Jurkat, Clone E6-1 (cell line): ENCODE measurements at places on chromosomes 1 and 21.
A peak's percentile ranks its signal among the peaks of the same experiment; 100 is the strongest.

GRCh38 chr1:155794605-155795245 lies 62.3 kb downstream of the GON4L start:
- no peak for DNase-seq

DNA sequence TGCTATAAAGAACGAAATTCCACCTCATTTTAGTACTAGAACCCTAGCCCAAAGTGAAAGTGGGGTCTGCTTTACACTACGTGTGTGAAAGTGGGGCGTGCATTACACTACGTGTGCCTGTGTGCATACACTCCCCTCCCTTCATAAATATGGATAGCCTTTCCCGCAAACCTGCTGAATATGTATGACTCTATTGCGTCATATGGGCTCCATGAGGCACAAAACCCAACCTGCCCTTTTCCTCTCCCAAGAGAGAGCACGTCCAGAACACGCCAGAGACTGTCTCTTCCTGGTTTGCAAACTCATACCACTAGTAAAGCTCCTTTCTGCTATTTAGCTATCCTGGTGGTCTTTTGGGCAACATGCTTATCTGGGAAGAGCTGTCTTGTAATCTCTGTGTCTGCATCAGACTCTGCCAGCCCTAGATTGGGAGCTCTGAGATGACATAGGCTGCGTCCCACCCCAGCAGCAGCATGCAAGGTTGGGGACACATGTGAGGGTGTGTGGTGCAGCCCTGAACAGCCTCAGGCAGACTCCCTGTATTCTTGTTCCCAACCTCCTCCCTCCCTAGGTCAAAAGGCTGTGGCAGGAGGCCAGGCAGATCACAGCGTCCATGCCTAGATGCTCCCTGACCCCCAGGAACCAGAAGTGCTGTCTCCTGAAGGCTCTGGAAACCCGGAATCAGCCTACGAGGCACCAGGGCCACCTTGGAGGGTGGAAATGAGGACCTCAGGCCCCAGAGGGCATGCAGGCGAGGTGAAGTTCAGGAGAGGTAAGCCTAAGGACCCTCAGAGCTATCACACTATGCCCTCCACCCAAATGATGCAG lies 12.3 kb upstream of the PADI1 start:
- no peak for DNase-seq

DNA sequence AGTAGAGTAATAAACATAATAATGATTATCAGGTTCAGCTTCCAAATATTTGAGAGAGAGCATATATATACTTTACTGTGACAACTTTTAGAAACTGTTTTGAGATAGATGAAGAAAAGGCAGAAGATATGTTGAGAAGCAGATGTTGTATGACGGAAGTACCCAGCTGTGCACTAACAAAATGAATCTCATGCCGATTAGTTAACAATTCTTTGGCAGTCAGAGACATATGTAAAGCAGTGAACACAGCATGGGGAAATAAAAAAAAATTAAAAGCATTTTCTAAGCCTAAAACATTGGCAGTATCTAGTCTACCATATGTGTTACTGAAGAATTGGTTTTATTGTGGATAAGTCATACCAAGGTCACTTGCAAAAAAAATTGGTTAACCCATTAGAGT lies 51.8 kb downstream of the MAGI3 start:
- DNase-seq, result no peak

GRCh38 chr1:178774263-178774662 lies 49.2 kb downstream of the RALGPS2 start:
- peak; percentile 27 for DNase-seq

- DNase-seq, result peak; percentile 81
These were observed 85.6 kb downstream of the FAM78B start for GRCh38 chr1:166080967-166081870.

GRCh38 chr1:206930210-206930798 lies 8.6 kb upstream of the FCMR start:
- DNase-seq, result no peak

DNA sequence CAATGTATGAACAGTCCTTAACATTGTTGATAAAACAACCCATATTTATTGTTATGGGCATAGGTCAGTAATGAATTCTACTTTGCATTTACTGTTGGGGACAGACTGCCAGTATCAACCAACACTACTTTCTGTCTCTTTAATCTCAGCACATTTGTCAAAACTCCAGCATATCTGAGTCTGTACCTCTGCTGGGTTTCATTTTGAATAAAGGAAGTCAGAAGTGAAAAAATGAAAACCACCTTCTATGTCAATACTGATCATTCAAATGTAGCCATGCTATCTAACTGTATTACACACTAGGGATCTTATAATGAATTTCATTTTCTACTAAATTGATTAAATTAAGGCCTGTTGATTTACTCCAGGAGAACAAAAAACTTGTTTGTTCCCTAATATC lies 24.2 kb upstream of the CXADR start:
- no peak for DNase-seq

DNA sequence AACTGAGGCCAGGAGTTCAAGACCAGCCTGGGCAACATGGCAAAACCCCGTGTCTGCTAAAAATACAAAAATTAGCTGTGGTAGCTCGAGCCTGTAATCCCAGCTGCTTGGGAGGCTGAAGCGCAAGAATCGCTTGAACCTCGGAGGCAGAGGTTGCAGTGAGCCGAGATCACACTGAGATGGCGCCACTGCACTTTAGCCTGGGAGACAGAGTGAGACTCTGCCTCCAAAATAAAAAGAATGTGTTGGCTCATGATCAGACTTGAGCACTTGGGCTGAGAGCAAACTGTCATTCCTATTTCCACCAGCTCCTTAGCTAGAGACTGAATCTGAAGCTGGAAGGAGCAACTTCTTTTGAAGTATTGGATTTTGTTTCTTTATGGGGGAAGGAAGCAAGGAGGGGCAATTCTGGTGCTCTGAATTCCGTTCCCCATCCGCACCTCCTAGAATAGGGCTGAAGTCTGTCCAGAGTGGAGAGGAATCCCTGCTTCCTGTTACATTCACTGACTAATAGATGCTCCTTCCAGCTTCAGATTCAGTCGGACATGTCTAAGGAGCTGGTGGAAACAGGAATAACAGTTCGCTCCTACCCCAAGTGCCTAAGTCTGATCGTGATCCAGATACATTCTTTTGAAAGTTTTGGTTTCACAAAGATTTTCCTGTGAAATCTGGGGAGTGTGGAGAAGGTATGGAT lies 3.8 kb downstream of the ZNF672 start:
- DNase-seq, result no peak

DNA sequence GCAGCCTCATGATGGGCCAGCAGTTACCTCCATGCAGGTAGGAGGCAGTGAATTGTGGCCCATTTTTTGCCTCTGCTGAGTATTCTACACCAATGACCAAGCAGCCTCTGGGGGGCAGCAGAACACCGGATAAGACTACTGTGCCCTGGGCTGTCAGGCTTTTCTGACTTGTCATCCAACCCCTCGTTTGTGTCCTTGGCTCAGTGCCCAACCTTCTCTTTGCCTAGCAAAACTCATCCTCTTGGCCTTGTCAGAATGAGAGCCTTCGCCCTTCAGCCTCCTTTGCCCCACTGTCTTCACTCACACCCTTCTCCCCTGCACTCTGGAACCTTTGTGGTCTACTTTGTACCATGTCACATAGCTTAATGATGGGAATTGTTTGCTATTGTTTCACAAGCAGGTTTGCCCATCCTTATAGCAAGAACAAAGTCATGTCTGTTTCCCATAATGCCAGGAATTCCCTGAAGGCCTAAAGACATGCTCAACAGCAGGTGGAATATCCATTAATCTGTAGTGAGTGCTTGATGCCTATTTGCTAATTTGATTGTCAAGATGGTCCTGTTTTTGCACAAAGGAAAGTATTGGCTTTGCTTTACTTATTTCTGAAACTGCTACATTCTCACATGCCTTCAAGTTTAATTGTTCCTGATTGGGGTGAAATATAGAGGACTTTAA lies 255.9 kb downstream of the HHAT start:
- peak; percentile 91 for DNase-seq

DNA sequence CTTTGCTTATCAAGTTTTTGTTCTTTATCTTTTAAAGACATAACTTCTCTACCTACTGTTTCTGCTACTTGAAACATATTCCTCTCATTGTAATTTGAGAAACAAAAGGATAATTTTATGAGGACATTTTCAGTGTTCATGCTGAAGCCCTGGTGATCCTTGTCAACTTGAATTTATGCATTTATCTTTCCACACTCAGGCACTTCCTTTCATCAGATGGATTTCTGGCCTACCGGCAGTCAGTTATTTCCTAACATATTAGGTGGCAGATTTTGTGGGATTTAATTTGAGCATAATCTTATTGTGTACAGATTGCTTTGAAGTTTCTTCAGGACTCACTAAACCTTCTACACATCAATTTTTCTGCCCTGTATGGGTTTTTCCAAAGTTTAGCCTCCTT lies 75.0 kb downstream of the RGL1 start:
- no peak for DNase-seq

DNA sequence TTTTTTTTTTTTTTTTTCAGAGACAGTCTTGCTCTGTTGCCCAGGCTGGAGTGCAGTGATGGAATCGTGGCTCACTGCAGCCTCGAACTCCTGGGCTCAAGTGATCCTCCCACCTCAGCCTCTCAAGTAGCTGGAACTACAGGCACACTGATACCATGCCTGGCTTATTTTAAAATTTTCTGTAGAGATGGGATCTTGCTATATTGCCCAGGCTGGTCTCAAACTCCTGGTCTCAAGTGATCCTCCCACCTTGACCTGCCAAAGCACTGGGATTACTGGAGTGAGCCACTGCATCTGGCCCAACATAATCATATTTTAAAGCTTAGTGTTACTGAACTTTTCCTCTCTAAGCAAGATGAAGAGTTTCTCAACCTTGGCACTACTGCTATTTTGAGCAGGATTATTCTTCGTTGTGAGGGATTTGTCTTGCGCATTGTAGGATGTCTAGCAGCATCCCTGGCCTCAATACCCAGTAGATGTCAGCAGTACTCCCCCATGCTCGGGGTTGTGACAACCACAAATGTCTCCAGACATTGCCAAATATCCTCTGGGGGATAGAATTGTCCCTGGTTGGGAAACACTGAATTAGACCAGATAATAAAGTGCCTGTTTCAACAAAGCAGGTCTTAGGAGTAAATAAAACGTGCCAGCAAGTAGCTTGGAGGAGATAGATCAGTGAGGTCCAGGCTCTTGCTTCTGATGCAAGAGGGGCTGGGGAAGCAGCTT lies 15.1 kb upstream of the THRAP3 start:
- no peak for DNase-seq

DNA sequence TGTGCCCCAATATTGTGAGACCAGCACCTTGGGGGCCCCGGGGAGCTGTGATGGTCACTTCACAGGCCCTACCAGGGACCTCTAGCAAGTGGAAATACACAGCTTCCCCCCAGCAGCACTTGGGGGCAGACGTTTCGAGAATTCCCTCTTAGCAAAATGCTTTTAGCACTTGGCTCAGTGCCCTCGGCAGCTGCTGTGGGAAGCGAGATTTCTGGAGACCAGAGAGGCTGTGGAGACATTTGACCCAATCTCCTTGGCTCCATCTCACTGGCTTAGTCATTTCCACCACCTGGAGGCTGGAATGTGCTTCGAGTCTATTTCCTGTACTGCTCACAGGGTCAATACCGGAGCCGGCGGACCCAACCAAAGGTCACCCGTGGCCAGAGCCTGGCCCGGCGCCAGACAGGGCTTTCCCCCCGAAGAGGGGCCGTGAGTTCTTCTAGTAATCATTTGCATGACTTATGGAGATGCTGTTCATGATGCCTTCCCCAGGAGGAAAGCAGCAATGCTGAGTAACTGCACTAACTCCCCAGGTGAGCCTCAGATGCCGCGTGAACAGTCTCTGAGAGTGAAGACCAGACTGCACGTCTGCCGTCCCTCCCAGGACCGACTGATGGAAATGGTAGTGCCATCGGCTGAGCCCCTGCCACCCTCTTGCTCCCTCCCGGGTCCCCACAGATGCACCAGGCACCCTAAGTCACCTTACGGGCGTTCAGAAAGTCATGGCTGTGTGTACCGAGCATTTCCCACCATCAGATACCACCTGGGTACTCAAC lies 4.4 kb upstream of the C2CD2 start:
- DNase-seq, result no peak

DNA sequence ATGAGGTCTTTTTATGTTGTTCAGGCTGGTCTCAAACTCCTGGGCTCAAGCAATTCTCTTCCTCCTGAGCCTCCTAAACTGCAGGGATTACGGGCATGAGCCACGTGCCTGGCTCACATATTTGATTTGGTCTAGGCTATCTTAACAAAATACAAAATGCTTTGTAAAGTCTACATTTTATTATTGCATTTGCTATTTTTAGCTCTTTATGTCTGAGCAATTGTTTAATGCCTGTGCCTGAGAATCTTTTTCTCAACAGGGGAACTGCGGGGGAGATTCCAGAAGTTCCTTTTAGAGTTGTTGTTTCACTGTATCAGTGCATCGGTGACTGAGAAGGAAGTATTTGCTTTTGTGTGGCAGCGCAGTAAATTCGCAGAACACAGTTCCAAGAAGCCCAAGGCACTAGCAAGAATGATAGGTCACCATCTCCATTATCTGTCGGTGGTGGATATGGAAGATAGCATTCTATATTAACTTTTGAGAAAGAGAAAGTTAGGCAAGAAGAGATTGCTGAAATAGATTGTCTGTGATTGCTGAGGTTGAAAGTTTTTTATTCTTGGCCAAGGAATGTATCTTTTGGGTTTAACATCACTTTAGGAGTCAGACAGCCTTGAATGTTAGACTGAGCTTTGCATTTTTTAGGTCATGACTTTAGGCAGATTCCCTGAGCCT lies 167.3 kb downstream of the PDE4B start:
- DNase-seq, result no peak

DNA sequence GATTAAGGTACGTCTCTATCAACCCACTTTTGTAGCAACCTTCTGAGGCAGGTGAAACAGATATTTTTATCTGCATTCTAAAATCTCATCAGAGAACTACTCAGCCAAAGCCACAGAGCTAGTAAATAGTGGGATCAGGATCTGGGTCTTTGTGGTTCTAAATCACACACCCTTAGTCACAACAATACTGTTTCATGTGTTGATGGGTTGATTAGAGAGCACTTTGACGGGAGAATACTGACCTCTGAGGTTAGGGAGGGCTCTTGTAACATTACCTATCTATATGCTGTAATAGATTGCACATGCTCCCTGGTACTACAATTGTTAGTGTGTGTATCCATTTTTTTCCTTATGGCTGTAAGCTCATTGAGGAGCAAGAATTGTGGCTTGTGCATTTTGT lies 45.5 kb upstream of the CCDC190 start:
- no peak for DNase-seq

DNA sequence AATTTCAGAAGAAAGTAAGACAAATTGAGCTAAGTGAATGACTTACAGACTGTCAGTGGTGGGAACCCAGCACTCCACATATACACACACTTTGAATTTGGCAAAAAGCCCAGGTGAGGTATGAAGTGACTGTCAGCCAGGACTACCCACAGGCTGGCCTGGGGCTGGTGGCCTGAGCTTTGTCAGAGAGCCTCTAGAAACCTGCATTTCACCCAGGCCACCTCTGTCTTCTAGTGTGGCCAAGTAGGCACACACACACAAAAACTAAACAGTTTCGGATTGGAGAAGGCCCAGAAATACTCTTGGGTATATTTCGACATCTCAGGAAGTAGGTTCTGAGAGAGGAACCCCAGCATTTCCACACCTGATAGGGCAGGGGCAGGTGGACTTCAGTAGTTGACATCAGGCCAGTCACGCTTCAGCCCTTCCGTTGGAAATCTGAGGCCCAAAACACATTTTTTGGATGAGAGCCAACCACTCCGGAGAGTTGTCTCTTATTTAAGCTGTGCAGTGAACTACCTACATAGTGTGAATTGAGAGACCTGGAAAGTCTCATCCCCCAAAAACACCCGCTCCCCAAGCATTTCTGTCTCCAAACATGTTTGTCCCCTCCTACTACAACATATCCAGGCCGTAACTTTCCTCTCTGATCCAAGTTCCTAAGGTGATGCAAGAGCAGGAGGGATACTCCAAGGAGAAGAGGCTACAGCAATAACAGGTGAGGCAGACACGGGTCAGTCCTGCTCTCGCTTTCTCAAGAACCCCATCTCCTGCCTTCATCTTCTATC lies 167.2 kb upstream of the PROX1 start:
- peak; percentile 11 for DNase-seq
